Foreskin keratinocyte (primary cell): ENCODE measurements at places on chromosomes 16 and 17. TPM values are rescaled to one million over a fixed set of nuclear protein-coding genes. Genes with fewer than 3 reads are reported as not detected.

Gene CSH2
- not detected in 2 replicates for polyA plus RNA-seq

Gene PRSS33
- not detected in 2 replicates for polyA plus RNA-seq

Gene CD7
- not detected in 2 replicates for polyA plus RNA-seq

Gene CCL23
- polyA plus RNA-seq = not detected in 2 replicates

Gene KRTAP3-2
- polyA plus RNA-seq = not detected in 2 replicates

Gene EVPLL
- 0.07 and 0.15 TPM in 2 replicates for polyA plus RNA-seq

Gene YBX2
- 0.36 and 0.57 TPM in 2 replicates for polyA plus RNA-seq

Gene EME1
- polyA plus RNA-seq = 8.5 and 9.7 TPM in 2 replicates

Gene COQ7
- 10.0 and 10.9 TPM in 2 replicates for polyA plus RNA-seq

Gene HS3ST3B1
- polyA plus RNA-seq = 0.56 and 0.70 TPM in 2 replicates

Gene SLC25A10
- 32.0 and 39.2 TPM in 2 replicates for polyA plus RNA-seq

Gene MYCBPAP
- 5.3 and 10.1 TPM in 2 replicates for polyA plus RNA-seq

Gene SPATA22
- polyA plus RNA-seq = not detected in 2 replicates

Gene GPR142
- not detected in 2 replicates for polyA plus RNA-seq

Gene TMEM238L
- not detected in 2 replicates for polyA plus RNA-seq

Gene TEDC2
- 21.6 and 22.6 TPM in 2 replicates for polyA plus RNA-seq

Gene FBXW10
- 0.01 and 0.02 TPM in 2 replicates for polyA plus RNA-seq

Gene EVI2A
- 0.10 TPM in 1 of 2 replicates, not detected in the other for polyA plus RNA-seq

Gene NT5M
- 1.1 and 1.2 TPM in 2 replicates for polyA plus RNA-seq

Gene PIK3R6
- polyA plus RNA-seq = not detected in 2 replicates

Gene SULT1A2
- 0.06 TPM in 2 replicates for polyA plus RNA-seq

Gene MYO15B
- polyA plus RNA-seq = 0.23 and 1.00 TPM in 2 replicates

Gene HOXB3
- polyA plus RNA-seq = 0.02 and 0.09 TPM in 2 replicates

Gene ZNF778
- 1.1 and 1.6 TPM in 2 replicates for polyA plus RNA-seq

Gene NEUROD2
- polyA plus RNA-seq = not detected in 2 replicates

Gene GPR179
- not detected in 2 replicates for polyA plus RNA-seq

Gene PLXDC1
- 0.14 and 0.17 TPM in 2 replicates for polyA plus RNA-seq

Gene GDPD1
- 0.56 and 0.66 TPM in 2 replicates for polyA plus RNA-seq
